ENCODE measurements at places on chromosomes 11 and 22. TPM values are rescaled to one million over a fixed set of nuclear protein-coding genes. Genes with fewer than 3 reads are reported as not detected.
A peak's percentile ranks its signal among the peaks of the same experiment; 100 is the strongest.

- peak; percentile 80 for DNase-seq
- peaks cover 56% of the 10 kb centered on the region for H3K36me3 ChIP-seq
- H3K4me3 ChIP-seq = no peak overlapping the region
- H3K27me3 ChIP-seq = no peaks in the 10 kb centered on the region
- peaks cover 25% of the 10 kb centered on the region for H3K4me1 ChIP-seq
- no peak overlapping the region for H3K27ac ChIP-seq
Measured at GRCh38 chr11:66068154-66068821, 1.8 kb upstream of the PACS1 start.

- no peaks in the 10 kb centered on the region for H3K36me3 ChIP-seq
- peaks cover 3% of the 10 kb centered on the region for H3K4me1 ChIP-seq
- peak overlapping the region; percentile 78 for H3K4me3 ChIP-seq
- H3K27me3 ChIP-seq = no peaks in the 10 kb centered on the region
Measured at GRCh38 chr22:41198027-41198580, 7.0 kb upstream of the L3MBTL2 start.

GRCh38 chr22:45248832-45249561 lies 8.3 kb upstream of the KIAA0930 start:
- H3K4me3 ChIP-seq = no peak overlapping the region
- peaks cover 16% of the 10 kb centered on the region for H3K4me1 ChIP-seq
- H3K27ac ChIP-seq = no peak overlapping the region
- no peaks in the 10 kb centered on the region for H3K27me3 ChIP-seq

DNA sequence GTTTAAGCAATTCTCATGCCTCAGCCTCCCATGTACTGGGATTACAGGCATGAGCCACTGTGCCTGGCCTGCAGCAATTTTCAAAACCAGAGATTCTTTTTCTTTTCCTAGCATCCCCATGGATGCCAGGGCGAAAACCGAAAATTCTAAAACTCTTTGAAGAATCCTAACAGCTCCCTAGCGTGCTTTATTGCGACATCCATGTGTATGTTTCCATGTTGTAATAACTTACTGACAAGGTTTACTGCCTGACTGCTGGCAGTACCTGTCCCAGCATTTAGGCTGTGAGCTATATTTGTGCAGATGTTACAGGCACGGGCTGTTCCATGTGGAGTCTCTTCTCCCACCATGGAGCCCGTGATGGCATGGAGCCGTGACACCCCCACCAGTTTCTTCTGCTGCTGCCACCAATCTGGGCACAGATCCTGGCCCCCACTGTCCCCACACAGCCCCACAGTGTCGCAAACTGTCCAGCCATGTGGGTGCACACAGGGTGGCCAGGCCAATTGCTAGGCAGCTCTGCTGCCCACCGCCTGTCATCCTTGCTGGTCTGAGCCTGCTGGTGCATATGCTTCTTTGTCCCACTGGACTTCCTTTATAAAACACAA lies 7.1 kb upstream of the TAB1 start:
- no peak overlapping the region for H3K4me3 ChIP-seq
- H3K27me3 ChIP-seq = no peaks in the 10 kb centered on the region
- no peaks in the 10 kb centered on the region for H3K36me3 ChIP-seq
- H3K4me1 ChIP-seq = no peaks in the 10 kb centered on the region

GRCh38 chr22:40605761-40606160 lies 30.8 kb downstream of the MRTFA start:
- no peak overlapping the region for H3K4me3 ChIP-seq
- H3K4me1 ChIP-seq = peaks cover 27% of the 10 kb centered on the region
- no peak for DNase-seq
- no peak overlapping the region for H3K27ac ChIP-seq
- H3K27me3 ChIP-seq = no peaks in the 10 kb centered on the region

DNA sequence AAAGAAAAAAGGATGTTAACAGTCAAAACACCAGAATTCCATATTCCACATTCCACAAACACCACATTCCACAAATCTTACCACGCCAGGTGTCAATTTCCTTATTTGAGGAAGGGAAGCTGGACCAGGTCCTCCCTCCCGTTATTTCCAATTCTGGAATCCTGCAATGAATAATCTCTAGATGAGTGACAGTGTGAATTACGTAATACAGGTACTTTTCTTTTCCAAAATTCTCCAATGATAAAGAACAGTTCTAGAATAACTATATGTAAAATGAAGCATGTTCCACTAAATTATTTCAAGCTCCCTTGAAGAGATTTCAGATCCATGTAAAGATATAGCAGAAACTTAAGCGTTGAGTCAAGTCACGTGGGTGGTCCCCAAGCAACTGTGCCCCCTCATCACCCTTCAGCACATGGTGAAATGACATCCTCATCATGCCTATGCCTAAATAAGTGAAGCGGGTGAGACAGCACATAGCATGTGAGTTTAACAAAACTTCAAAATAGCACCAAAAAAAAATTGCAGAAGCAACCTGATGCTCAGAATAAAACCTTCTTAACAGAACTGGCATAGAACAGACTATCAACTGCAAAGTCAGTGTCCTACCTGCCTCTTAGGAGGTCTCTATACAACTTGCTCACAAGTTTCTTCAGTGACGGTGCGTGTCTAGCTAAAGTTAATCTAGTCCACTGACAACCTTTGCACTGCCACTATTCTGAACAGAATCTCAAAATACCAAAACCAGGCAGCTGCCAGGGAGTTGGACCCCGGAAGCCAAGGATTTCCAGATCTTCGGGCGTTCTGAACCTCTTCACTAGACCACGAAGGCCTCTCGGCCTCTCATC lies 876 bp downstream of the NFRKB start:
- H3K4me1 ChIP-seq = peaks cover 20% of the 10 kb centered on the region
- peak; percentile 21 for DNase-seq
- peak overlapping the region; percentile 92 for H3K4me3 ChIP-seq
- H3K27ac ChIP-seq = 0 out of 2 replicates have a peak overlapping the region, but pooled peaks have one; percentile 21

DNA sequence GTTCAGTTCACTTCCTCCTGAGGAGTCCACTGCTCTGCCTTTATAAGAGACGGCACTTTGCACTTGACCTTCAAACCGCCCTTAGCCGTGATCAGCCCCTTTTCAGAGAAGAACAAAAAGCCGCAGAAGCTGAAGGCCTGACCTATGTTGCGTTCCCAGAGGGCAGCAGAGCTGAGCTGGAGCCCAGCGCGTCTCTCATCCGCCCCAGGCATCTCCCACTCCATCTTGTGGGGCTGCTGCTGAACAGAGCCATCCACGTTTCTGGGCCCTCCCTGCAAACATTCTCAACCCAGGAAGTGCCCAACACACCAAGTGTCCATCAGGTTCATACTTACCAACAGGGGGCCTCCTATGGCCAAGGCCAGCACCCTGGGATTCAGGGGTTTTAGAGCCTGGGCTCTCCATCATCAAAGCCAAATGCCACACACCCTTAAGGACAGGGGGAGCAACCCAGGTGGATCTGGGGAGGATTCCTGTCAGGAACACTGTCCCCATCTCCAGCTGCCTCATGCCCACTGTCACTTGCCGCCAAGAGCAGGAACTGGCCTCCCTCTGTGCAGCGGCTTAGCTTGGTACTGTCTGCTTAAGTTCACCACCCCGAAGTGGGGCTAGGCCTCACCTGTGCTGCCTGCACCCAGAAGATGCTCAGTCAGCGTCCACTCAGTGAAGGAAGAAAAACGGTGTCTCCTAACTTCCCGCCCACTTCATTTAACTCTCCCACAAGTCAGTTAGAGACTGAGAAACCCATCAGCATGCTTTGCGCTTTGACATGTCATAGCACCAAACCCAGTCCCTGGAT lies 16.0 kb upstream of the EFCAB6 start:
- H3K27ac ChIP-seq = no peak overlapping the region
- no peaks in the 10 kb centered on the region for H3K27me3 ChIP-seq
- peaks cover 17% of the 10 kb centered on the region for H3K4me1 ChIP-seq
- H3K4me3 ChIP-seq = no peak overlapping the region
- DNase-seq = no peak

DNA sequence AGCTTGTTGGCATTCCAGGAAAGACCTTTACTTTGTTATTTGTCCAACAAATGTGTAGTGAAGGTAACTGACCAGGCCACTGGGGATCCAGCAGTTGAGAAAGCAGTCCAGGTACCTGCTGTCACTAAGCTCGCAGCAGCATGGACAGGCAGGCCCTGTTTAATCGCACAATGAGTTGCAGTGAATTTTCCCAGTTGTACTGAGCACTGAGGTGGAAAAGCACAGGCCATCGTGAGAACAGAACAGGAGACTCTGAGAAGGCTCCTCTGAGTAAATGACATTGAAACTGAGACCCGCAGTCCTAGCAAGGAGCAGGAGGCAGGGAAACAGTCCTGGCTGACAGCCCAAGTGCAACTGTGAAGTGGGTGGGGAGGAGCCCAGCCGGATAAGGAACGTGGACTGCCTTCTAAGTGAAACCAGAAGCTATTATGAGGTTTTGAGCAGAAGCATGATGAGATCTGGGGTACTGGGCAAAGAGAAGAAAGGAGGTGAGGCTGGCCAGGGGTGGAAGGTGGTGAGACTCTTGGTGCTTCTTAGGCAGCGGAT lies 39.8 kb upstream of the CDON start:
- DNase-seq = no peak
- H3K4me1 ChIP-seq = no peaks in the 10 kb centered on the region
- H3K27ac ChIP-seq = no peak overlapping the region
- H3K4me3 ChIP-seq = no peak overlapping the region

GRCh38 chr11:45739866-45740265 lies 65.1 kb upstream of the SLC35C1 start:
- H3K27ac ChIP-seq = no peak overlapping the region
- no peak for DNase-seq
- no peaks in the 10 kb centered on the region for H3K4me1 ChIP-seq

DNA sequence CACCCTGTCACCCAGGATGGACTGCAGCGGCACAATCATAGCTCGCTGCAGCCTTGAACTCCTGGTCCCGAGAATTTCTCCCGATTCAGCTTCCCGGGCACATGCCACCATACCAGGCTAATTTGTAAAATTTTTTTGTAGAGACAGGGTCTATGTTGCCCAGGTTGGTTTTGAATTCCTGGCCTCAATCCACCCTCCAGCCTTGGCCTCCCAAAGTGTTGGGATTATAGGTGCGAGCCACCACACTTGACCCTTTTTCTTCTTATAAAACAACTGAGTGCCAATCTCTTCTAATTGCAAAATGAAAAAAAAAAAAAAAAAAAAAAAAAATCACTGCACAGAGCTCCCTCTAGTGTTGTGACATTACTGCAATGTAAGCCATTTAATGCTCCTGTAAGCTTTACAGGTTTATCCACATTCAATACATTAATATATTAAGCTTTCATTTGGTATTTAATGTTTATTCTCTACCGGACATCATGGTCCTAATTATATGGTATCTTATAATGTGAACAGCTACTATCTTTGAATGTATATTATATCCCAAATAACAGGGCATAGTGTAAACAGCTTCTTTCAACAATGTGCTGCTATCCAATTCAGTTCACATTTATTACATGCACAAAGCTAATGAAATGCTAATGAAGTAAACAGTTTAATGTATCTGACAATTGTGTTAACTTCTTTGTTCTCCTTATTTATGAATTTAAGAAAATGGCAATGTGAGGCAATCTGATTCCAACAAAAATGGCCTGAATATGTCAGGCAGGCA lies 44.6 kb downstream of the COPB1 start:
- H3K27me3 ChIP-seq = no peaks in the 10 kb centered on the region
- no peak overlapping the region for H3K4me3 ChIP-seq
- peak; percentile 55 for DNase-seq
- H3K36me3 ChIP-seq = peaks cover 27% of the 10 kb centered on the region
- peaks cover 9% of the 10 kb centered on the region for H3K4me1 ChIP-seq
- H3K27ac ChIP-seq = no peak overlapping the region

DNA sequence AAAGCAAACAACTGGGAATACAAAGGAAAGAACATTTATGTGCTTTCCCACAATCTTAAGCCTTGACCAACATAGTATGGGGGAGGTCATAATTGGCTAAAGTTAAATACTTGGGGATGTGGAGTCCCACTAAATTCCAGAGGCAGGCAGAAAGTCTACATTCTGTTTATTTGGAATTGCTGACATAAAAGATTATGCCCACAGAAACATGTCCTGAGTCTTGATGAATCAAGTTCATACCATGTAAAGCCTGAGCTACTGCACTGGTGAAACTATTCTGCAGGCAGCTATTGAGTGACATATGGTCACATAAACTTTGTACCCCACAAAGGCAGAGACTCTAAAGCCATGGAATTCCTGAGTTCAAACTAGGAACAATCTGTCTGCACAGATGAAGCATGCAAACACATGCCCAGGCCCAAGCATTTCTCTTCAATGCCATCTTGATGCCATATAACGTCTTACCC lies 69.9 kb upstream of the CHRM4 start:
- no peak for DNase-seq
- no peak overlapping the region for H3K4me3 ChIP-seq
- no peaks in the 10 kb centered on the region for H3K36me3 ChIP-seq
- no peaks in the 10 kb centered on the region for H3K27me3 ChIP-seq
- no peak overlapping the region for H3K27ac ChIP-seq
- no peaks in the 10 kb centered on the region for H3K4me1 ChIP-seq

GRCh38 chr11:48050304-48050703 lies 69.9 kb downstream of the PTPRJ start:
- no peak for DNase-seq
- H3K4me1 ChIP-seq = peaks cover 65% of the 10 kb centered on the region
- H3K27ac ChIP-seq = peak overlapping the region; percentile 89
- H3K27me3 ChIP-seq = no peaks in the 10 kb centered on the region

DNA sequence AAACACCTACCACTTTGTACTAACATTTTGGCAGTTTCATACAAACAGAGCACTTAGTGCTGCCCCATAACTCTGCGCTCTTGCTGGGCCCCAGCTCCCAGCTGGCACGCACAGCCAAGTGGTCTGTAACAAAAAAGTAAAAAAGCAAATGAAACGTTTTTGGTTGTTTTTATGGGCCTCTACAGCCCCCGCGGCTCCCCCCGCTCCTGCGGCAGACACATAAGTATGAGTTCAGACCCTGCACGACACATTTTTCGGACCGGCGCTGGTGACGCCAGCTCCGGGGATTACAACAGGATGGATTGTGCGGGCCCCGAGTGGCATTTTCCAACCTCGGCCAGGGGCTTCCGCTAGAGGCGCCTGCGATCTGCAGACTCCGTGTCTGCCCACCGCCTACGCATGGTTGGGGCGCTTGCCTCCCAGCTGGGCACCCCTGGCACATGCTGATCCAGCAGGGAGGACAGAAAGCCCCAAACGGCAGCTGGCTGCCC lies 418.2 kb downstream of the SOX6 start:
- no peak for DNase-seq
- no peak overlapping the region for H3K4me3 ChIP-seq
- no peak overlapping the region for H3K27ac ChIP-seq
- H3K27me3 ChIP-seq = no peaks in the 10 kb centered on the region
- no peaks in the 10 kb centered on the region for H3K4me1 ChIP-seq

- H3K36me3 ChIP-seq = no peaks in the 10 kb centered on the region
- no peaks in the 10 kb centered on the region for H3K4me1 ChIP-seq
- H3K27ac ChIP-seq = no peak overlapping the region
- H3K4me3 ChIP-seq = no peak overlapping the region
- DNase-seq = no peak
Measured at GRCh38 chr11:124207102-124207792, 24.1 kb downstream of the OR10D3 start.

The OR51E2 gene
- total RNA-seq = not detected

The ABTB2 gene
- total RNA-seq = 10.0 TPM

The TMPRSS5 gene
- total RNA-seq = 1.4 TPM

The THY1 gene
- not detected for total RNA-seq

Data from PC-3 (cell line).